ENCODE measurements at places on chromosomes 1 and 21.

- DNase-seq: no peak
Measured at GRCh38 chr1:244104309-244105060, 53.4 kb downstream of the ZBTB18 start.

DNA sequence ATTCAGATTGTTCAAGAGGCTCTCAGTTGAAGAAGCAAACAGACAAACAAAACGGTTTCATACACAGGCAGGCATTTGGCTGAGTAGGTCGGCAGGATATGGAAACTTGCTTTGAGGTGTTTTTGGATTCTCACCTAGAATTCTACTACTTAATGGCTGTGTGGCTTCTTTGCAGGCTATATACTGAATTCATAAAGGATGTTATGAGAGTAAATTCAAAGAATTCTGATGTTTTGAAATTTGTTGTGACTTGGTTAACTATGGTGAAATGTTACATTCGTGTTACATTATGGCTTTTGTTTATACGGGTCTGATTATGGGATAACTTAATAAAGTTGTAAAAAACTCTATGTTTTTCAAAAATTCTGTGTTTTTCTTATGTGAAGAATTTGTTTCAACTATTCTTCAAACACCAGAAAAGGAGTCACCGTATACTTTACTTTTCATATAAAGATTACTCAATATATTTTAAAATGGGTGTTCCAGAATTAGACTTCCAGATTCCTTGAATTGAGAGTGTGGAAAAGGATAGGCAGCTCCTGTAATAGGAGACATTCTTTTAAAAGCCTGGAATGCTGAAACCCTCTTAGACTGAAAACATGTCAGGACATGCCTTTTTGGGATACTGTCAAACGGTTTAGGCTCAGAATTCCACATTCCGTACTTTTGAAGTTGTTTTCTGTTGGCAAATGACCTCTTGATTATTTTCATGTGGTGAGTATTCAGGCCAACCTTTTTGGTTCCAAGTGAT is 8.2 kb upstream of the IRF2BP2 start:
- no peak for DNase-seq

- peak; percentile 79 for DNase-seq
Measured at GRCh38 chr1:33367485-33368405, 46.8 kb upstream of the A3GALT2 start.

GRCh38 chr1:5827516-5827915 is 164.7 kb downstream of the NPHP4 start:
- no peak for DNase-seq

GRCh38 chr1:206469933-206470691 is at the start of gene IKBKE:
IKBKE (plus strand) TSS chr1:206470476; CDS start chr1:206473228, 2,752 bp downstream.
- DNase-seq: peak; percentile 56

- no peak for DNase-seq
Measured at GRCh38 chr1:160032165-160032820, 503 bp upstream of the PIGM start.

DNA sequence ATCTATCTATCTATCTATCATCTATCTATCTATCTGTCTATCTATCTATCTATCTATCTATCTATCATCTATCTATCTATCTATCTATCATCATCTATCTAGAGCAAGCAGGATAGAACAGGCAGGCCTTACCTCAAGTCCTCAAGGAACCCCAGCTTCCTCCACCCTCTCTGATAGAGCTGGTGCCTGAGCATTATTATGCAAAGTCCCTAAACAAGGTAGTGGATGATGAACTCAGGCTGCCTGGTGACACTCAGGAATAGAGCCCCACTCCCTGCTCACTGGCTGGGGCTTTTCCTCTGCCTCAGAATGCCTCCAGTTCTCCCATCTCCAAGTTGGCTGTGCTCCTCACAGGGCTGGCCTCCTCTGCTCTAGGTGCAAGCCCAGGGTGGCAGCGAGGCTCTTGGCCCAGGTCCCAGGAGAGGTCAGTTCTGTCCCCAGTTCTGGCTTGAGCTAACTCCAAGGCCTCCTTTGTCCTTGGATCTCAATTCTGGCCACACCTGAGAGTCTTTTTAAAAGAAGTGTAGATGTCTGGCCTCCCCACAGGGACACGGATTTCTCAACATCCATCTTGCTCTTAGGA is 60.2 kb downstream of the PCP4 start:
- DNase-seq: no peak

DNA sequence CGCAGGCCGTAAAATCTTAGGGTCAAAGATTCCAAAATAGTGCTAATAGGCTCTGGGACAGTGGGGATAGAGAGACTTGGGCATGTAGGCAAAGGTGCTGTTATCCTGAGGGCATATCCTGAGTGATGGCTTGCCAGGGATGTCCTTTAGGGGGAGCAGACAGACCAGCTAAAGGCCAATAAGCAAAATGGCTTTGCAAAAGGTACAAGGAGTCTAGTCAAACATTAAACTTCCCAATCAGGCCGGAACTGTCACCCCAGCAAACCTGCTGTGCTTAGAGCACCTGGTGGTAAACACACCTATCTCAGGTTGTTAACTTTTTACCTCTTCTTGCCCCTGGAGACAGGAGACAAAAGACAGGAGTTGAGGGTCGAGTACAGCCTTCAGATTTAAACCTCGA is 49.1 kb downstream of the TRABD2B start:
- no peak for DNase-seq

DNA sequence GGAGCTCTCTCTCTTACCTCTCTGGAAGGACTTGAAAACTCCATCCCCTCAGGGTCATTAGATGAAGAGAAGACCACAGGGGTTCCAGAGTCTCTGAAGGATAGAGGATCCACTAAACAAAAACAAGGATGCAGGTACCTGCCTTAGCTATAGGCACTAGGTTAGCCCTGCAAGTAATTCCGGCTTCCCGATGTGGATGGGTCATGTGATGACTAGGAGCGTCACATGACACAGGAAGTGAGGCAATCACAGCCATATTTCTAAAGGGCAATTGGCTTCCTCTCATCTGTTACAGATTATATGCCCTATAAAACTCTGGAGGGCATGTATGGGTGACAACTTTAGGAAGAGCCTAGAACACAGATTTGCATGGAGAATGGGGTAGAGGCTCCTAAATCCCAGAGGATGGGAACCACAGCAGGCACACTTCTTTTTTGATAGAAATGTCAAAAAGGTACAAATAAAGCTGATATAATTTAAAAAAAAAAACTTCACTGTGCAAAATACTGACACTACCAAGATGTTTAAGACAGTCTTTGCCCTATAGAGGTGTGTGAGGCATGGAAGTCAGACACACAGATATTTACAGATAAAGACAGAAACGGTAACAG is 14.1 kb downstream of the ENTREP3 start:
- peak; percentile 58 for DNase-seq

DNA sequence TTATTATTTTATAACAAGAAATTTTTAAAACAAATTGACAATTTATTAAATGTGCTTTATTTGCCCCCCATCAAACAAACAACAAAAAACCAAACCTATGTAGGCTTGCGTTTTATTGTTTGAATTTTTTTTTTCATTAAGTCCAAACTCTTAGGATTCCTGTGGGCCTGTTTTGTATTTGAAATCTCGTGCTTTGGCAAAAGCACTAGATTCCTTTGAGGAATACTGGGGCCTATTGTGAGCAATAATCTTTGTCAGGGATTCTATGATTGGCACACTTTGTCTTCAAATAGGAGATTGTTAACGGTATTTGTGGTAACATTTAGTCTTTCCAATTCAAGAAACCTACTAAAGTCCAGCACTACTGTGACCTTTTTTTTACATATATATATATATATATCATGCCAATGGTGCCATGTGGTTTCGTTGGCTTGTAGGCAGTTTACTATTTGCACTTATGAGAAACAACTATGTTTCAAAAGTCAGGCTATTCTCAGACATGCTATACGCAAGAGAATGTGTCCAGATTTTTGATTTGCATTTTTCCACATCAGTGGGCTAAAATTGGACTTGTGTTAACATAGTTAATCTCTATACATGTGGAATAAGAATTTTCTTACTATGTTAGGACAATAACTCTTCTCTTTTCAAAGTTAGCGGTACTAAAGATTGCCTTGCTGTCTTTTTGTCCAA is 70.4 kb upstream of the GREM2 start:
- DNase-seq: no peak

DNA sequence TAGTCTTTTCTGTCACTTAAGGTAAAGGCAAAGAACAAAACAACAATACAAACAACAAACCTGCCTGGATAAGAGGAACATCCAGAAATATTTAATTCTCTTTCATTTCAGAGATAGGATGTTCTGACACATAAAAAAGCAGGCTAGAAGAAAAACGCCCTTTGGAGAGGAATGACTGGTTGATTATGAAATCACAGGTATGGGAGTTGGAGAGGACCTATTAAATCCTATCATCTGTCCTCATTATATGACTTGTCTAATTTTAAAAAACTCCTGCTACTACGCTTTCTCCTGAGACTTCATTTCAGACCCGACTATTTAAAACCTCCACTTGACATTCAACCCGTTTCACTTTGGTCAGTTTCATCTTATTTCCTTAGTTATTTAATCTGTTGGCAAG is 54.1 kb downstream of the TMPRSS15 start:
- DNase-seq: no peak

DNA sequence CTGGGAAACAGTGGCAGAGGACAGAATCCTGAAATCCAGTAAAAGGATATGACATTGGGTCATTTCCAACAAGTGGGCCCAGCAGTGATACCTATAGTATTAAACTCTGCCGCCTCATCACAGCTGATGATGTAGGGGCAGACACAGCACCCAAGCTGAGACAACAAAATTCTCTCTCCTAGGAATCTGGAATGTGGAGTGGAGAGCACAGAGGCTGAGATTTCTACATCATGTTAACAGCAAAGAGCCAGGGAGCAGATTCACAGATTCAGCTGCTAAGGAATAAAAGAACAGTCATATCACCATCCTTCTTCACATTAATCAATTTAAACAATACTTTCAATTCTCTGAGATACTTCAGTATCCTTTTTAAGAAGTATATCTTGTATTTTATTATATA is 61.9 kb downstream of the CRP start:
- no peak for DNase-seq

DNA sequence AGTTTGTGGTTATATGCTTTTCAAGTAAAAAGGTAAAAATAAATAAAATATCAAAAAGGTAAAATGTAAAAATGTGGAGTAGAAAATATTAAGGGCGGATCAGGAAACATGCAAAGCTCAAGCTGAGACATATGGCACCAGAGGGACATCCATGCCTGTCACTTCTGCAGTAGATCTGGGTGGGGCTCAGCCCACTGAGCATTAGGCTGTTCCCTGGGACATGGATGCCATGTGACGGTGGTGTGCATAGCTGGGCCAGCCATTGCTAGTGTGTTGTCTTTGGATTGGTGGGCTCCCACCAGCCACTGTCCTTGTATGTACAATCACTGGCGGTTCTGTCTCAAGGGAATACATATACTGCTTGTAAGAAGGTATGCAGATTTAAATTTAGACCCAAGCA is 3.0 kb downstream of the TTC13 start:
- DNase-seq: no peak

DNA sequence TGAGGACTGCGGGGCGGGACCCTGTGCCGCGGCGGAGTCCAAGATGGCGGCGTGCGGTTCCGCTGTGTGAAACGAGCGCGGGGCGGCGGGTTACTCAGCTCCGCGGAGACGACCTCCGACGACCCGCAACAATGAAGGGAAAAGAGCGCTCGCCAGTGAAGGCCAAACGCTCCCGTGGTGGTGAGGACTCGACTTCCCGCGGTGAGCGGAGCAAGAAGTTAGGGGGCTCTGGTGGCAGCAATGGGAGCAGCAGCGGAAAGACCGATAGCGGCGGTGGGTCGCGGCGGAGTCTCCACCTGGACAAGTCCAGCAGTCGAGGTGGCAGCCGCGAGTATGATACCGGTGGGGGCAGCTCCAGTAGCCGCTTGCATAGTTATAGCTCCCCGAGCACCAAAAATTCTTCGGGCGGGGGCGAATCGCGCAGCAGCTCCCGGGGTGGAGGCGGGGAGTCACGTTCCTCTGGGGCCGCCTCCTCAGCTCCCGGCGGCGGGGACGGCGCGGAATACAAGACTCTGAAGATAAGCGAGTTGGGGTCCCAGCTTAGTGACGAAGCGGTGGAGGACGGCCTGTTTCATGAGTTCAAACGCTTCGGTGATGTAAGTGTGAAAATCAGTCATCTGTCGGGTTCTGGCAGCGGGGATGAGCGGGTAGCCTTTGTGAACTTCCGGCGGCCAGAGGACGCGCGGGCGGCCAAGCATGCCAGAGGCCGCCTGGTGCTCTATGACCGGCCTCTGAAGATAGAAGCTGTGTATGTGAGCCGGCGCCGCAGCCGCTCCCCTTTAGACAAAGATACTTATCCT is 430 bp downstream of the RBM15 start:
- peak; percentile 68 for DNase-seq

- DNase-seq: no peak
Measured at GRCh38 chr21:15495965-15496364, 233.8 kb upstream of the USP25 start.

DNA sequence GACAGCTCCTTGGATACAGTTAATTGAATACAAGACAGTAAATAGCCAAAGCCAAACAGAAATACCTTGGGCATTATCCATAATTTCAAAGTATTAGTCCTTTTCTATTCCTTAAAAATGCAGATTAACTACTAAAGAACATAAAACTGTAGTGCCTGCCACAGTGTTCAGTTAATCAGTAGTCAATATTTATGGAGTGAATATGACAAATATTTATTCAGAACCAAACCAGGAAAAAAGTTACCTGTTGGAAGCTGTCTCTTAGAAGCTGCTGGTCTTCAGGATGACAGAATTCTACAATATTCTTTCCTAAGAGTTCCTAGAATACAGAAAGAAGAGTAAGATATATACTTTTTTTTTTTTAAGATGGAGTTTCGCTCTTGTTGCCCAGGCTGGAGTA is 18.2 kb upstream of the CTSK start:
- no peak for DNase-seq

GRCh38 chr21:45414396-45415187 is 9.6 kb downstream of the COL18A1 start:
- no peak for DNase-seq

DNA sequence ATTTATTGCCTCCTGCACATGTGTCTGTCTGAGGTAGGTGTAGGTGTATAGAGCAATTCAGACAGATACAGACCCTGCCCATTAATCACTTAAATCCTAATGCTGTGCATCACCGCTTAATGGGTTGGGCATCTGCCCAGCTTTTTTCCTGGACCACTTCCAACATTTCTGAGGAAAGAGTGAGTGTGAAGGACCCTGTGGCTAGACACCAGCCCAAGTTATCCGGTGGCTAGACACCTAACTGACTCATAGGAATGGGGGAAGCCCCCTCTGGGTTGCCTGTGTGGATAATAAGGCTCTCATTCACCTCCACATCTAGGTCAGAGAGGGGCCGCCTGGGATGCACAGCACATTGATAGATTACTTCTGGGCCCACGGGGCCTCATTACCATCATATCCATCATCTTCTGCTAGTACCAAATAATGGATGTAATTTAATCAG is 121.1 kb upstream of the RAVER2 start:
- DNase-seq: peak; percentile 43
